ENCODE measurements at places on chromosomes 13 and 19. TPM values are rescaled to one million over a fixed set of nuclear protein-coding genes. Genes with fewer than 3 reads are reported as not detected.

The ZNF681 gene
- 11.5 TPM for total RNA-seq

The PSG7 gene
- total RNA-seq, result not detected

The ALDH16A1 gene
- 44.2 TPM for total RNA-seq

The KLK5 gene
- total RNA-seq, result not detected

The KCNJ14 gene
- total RNA-seq, result 2.0 TPM

The C19orf44 gene
- total RNA-seq, result 11.5 TPM

Measured in progenitor cell of endocrine pancreas (in vitro differentiated cells).